Fibroblast of skin of scalp (primary cell): ENCODE measurements at places on chromosomes 1 and 21.

DNA sequence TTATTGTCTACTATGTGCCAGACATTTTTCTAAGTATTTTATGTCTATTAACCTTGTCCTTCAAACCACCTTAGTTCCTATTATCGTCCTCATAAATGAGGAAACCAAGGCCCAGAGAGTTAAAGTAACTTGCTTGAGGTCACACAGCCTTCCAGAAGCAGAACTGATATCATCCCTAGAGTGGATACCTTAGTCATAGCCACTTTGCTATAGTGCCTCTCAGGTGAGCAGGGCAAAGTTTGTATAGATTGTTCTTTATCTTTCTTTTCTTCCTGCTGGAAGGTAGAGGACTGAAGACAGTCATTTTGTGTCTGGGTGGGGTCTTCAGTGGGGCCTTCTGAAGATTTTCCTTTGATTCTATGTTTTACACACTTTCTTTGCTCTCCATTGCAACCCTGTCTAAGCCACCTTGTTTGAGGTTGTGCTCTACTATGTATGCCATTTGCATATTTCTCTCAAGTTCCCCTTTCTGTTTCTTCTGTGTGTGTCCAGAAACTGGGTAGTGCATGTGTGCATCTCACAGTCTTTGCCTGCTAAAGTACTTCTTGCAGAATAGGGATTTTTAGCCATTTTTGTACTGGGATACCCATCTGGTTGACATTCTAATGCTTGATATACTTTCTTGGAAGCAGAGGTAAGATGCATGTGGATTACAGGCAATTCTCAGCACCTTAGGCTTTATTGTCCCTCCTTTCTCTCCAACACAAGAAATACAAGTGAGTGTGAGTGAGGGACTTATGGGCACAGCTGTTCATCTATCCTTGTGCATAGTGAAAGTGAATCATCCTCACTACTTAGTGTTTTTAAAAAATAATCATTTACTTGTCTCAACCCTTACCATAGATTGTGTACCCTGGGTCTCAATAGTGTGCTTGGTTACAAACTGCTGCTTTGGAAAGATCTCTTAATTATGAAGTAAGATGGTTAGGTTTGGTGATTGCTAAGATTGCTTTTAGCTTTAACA, 207.6 kb upstream of the HMCN1 start:
- no peak for DNase-seq

GRCh38 chr1:189939967-189940366, 537.7 kb downstream of the BRINP3 start:
- DNase-seq, result no peak

- no peak for DNase-seq
Observed at GRCh38 chr1:4939266-4939665, 284.9 kb downstream of the AJAP1 start.

DNA sequence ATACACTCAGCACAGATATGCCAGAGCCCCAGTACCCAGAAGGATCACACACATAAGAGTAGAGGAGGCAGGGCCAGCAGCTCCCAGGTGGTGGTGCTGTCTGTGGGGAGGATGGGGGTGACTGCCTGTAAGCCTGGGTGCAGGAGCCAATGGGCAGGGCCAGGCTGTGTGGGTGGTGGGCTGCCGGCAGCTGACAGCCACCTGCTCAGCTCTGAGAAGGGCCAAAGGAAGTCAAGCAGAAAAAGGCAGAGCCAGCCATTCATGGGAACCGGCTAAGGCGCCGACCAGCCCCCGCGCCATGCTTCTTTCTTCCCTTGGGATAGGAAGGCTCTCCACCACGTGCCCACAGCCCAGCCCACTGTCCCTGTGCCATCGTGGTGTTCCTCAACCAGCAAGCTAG, 14.1 kb downstream of the PIK3C2B start:
- no peak for DNase-seq

DNA sequence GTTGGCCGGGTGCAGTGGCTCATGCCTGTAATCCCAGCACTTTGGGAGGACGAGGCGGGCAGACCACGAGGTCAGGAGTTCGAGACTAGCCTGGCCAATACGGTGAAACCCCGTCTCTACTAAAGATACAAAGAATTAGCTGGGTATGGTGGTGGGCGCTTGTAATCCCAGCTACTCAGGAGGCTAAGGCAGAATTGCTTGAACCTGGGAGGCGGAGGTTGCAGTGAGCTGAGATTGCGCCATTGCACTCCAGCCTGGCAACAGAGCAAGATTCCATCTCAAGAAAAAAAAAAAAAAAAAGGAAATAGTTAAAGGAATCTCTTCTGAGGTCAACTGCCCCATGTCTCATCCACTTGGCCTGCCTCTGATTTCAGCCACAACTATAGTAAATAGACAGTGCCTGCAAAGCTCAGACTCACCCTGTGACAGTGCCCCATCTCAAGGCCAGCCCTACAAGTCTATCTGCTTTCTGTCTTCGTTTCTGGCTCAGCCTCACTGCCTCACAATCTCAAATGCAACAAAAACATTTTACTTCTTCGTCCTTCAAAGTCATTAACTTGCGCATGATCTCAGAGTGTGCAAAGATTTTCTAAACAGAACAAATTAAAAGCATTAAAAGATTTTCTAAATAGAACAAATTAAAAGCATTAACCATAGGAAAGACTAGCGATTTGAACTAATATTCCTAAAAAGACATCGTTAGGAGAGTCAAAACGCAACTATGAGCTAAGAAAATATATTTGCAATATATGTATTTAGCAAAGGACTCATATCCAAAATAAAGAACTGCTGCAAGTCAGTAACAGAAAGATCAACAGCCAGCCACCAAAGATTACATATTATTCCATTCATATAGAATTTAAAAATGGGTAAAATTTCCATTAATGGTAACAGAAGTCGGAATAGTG, 65.0 kb upstream of the PRDX6 start:
- DNase-seq, result peak; percentile 77

GRCh38 chr1:75276385-75276784, 142.2 kb downstream of the LHX8 start:
- peak; percentile 2 for DNase-seq

DNA sequence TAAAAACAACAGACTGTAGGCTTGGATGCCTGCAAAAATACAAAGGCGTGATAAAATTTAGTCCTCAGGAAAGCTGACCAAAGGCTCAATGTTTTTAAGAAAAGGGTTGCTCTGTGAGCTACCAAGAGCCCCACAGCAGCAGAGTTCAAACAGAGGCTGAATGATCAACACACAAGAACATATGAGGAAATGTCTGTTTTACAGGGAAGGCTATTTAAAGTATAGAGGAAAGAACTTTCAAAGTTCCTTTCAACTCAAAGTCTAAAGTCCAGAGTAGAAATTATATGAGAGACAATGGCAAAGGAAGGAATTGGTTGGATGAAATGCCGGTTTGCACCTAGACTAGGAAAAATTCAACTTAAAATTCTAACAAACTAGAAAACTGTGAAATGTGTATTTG, 8.6 kb downstream of the CLSTN1 start:
- DNase-seq, result no peak

GRCh38 chr1:87644579-87645190, 316.0 kb downstream of the LMO4 start:
- peak; percentile 63 for DNase-seq

DNA sequence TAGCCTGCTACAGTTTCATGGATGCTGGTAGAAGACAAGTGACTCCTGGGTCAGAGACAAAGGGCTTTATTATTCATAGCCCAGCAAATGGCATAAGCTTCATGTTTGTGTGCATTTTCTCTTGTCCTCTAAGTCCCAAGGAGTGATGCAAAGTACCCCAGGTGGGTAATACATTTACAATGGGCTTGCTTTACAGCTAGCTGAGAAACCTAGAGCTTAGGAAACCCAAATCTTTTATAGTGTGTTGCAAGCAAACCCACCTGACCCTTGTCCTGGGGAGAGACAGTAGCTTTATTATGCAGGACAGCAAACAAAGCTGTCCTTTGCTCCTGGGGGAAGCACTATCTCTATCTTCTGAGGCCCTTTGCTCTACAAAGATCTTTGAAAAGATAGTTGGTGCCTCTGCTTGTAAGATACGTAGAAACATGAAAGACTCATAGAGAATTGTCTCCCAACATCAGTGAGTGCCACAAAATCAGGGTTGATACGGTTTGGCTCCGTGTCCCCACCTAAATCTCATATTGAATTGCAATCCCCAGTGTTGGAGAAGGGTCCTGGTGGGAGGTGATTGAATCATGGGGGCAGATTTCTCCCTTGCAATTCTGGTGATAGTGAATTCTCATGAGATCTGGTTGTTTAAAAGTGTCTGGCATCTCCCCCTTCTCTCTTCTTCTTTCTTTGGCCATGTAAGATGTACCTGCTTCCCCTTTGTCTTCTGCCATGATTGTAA, 315.8 kb upstream of the USP24 start:
- no peak for DNase-seq

DNA sequence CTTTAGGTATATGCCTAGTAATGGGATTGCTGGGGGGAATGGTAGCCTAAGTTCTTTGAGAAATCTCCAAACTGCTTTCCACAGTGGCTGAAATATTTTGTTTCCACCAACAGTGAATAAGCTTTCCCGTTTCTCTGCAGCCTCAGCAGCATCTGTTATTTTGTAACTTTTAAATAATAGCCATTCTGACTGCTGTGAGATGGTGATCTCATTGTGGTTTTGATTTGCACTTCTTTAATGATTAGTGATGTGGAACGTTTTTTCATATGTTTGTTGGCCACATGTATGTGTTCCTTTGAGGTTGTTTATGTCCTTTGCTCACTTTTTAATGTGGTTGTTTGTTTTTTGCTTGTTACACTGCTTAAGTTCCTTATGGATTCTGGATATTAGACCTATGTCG, 237.4 kb downstream of the CENPF start:
- peak; percentile 70 for DNase-seq

- no peak for DNase-seq
Observed at GRCh38 chr1:167501515-167502191, 16.7 kb downstream of the CD247 start.

GRCh38 chr1:88327391-88328267, 356.4 kb upstream of the PKN2 start:
- DNase-seq, result peak; percentile 85

- peak; percentile 10 for DNase-seq
Observed at GRCh38 chr1:51607681-51608095, 9.2 kb upstream of the OSBPL9 start.

GRCh38 chr1:27931184-27931583, 3.6 kb upstream of the SMPDL3B start:
- DNase-seq, result no peak

GRCh38 chr1:212760126-212760823, 31.3 kb downstream of the NSL1 start:
- peak; percentile 7 for DNase-seq

GRCh38 chr1:183546427-183546826, 43.8 kb downstream of the NCF2 start:
- no peak for DNase-seq

DNA sequence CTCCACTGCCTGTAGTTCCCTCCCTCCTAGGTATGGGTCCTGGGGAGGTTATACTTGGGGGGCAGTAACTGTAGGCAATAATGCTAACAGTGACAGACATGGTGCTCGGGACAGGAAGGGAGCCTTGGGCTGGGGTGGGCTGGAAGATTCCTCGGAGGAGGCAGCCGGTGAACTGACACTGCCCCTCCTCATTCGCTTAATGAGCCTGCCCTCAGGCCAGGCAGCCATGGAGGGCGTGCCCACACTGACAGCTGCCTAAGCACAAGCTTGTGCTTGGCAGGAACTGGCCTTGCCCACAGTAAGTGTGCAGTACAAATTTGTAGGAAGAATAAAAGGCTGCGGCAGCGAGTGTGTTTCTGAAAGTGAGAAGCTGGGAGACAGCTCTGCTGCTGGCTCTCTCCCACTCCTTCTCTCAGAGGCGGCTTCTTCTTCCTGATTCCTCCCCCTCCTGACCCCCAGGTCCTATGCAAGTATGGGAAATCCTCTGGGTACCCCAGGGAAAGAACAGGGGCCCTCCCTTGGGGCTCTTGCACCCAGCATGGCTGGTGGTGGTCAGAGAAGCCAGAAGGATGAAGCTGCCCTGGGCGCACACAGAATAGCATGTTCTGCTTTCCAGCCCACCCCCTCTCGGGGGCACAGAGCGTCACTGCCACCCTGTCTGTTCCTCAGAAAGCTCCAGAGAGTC, 23.6 kb downstream of the OPTC start:
- no peak for DNase-seq

DNA sequence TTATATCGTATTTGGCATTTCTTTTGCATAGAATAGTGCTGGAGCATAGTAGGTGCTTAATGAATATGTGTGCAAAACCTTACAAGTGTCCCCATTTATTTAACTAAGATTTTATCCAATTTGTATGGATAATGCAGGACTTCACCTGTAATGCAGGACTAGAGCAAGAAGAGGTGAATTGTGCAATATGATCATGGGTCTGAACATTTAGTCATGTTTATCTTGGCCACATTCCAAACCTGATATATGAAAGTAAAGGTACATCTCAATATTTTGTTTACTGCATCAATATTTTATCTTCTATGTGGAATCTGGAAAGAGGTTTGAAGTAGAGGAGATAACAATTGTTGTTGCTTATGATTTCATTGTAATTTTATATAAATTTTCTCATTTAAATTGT, 1626.7 kb upstream of the B3GALT2 start:
- no peak for DNase-seq

GRCh38 chr21:31124010-31124409, 85.7 kb upstream of the KRTAP19-8 start:
- DNase-seq, result no peak

- peak; percentile 27 for DNase-seq
Observed at GRCh38 chr21:36929622-36930021, 36.8 kb downstream of the HLCS start.

DNA sequence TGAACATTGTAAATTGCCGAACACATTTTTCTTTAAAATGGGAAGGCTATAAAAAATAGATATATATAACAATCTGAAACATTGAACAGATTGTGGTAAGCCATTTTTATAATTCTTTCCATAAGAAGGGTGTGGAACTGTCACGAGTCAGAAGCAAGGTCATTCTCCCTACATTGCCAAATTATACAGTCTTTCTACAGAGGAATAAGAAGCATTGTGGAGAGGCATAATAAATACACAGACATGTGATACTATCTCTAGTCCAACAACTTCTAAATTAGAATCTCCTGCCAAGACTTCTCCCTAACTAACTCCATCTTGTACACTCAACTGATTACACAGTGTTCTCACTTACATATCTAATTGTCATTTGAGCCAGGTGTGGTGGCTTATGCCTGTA, 227.9 kb downstream of the CENPF start:
- DNase-seq, result no peak

GRCh38 chr1:202107321-202107761, 15.4 kb upstream of the GPR37L1 start:
- no peak for DNase-seq

GRCh38 chr21:40243685-40244084, 376.4 kb downstream of the PCP4 start:
- no peak for DNase-seq

DNA sequence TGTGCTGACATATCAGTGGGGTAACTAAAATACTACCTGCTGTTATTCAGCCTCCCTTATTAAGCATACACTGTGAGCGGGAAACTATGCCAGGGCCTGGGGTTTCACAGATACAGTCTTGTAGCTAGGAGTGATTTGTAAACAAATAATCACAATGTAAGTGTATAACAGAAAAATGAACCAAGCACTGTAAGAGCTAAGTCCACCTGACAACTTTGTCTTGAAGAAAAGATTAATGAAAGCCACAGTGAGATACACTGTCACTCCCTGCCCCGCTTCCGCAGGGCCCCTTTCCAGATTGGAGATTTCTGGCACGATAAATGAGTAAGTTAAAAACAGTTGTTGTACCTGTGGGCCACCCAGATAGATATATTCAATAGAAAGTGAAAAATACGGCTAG, 4.8 kb downstream of the RCAN3 start:
- DNase-seq, result no peak
